Activated T-cell treated with anti-CD3 and anti-CD28 coated beads for 1 hour (primary cell): ENCODE measurements at places on chromosomes 11 and 22.

DNA sequence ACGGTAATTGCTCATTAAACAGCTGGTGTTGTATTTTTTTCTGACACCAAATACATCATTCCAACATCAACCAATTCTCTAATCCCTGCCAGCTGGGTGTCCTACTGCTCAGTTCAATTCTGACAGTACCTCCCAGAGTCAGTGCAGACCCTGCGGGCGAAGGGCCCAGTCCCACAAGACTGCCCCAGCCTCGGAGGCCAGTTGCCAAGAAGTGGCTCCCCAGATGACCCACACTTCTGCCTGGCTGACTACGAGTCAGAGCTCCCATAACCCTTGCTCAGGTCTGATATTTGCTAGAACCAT lies 147.2 kb downstream of the CTTN start:
- DNase-seq = no peak

DNA sequence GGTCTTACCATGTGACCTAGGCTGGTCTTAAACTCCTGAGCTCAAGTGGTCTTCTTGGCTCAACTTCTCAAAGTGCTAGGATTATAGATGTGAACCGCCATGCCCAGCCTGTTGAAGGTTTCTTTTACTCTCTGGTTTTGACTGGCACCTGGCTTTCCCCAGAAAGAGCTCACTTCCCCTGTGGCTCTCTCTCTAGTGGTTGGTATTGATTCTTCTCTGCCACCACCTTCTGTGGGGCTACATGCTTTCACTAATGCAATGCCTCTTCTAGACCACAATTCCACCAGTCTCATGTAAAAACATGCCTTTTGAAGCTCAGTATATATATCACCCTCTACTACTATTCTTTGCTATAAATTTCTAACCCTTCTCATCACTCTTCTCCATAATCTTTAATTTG lies 67.2 kb downstream of the CCDC83 start:
- DNase-seq = no peak

GRCh38 chr11:46800177-46800576 lies 45.9 kb downstream of the CKAP5 start:
- DNase-seq = no peak

- DNase-seq = peak; percentile 79
Measured at GRCh38 chr11:59053387-59053786, 32.7 kb upstream of the GLYATL1B start.

DNA sequence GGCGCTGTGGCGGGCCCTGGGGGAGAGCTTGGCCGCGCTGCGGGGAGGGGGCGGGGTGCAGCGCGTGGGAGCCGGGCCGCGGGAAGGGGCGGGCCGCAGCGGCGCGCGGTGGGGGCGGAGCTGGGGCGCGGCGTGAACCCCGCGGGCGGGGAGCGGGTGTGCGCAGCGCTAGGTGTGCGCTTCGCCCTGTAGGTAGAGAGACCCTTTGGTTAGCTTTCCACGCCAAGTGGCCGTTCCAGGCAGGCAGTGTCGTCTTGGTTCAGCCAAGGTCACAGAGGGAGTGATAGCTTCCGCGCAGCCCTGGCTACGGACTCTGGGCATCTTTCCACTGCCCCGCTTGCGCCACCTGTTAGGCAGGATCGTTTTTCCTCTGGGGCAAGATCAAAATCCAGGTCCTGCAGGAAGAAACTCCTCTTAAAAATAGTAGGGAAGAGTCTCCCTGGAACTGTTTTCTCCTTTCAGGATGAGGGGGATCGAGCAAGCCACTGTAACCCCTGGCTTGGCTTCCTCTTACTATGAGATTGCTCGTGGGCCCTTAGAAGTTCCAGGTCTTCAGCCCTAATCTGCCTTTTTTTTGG lies 434 bp downstream of the BANF1 start:
- DNase-seq = no peak
